ENCODE measurements at places on chromosomes 2 and 18.

GRCh38 chr2:239955087-239955988, 69.8 kb downstream of the NDUFA10 start:
- no peaks in the 10 kb centered on the region for H3K4me1 ChIP-seq
- H3K27ac ChIP-seq = peak overlapping the region; percentile 32
- no peak overlapping the region for H3K4me3 ChIP-seq
- H3K27me3 ChIP-seq = no peaks in the 10 kb centered on the region

DNA sequence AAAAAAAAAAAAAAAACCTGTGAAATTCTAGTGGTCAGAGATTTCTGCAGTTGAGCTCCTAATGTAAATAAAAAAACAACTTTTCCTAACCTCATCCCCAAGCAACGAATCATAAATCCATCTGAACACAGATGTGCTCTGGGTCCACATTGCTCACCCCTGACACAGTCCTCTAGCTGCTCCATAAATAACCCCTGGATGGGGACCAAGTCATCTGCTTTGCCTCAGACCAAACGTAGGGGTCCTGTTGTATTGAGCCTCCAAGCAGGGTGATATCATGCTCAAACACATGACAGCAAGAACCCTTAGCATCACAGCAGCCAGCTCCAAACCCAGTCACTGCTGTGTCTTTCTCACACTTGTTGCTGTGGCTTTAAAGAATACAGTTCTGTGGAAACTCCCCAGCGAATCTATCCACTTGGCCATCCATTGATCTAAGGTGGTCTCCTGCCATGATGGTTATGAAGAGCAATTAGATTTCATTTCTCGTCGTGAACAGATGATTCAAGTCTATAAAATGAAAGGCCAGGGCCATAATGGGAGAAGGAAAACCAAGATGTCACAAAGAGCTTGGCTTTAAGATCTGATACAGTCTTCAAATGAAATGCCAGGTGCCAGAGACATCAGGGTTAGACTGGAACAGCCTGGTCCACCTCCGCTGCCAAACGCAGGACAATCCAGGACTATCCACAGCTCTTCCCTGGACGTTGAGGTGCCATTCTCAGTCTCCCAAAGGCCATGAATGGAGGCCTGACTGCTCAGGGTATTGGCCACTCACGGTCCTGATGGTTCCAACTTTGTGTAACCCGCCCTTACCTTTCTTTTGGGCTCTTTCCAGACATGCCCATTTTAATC, 39.0 kb downstream of the TBC1D8 start:
- peak overlapping the region; percentile 71 for H3K27ac ChIP-seq
- H3K4me3 ChIP-seq = no peak overlapping the region
- H3K36me3 ChIP-seq = no peaks in the 10 kb centered on the region
- DNase-seq = no peak
- no peaks in the 10 kb centered on the region for H3K27me3 ChIP-seq

DNA sequence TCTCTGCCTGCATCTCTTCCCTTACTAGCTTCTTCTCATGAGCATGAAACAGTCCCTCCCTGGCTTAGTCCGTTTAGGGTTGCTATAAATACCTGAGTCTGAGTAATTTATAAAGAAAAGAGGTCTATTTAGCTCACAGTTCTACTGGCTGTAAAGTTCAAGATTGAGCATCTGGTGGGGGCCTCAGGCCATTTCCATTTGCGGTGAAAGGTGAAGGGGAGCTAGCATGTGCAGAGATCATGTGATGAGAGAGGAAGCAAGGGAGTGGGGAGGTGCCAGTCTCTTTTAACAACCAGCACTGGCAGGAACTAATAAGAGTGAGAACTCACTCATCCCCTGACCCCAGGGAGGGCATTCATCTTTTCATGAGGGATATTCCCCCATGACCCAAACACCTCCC, 26.8 kb downstream of the RHBDD1 start:
- no peak overlapping the region for H3K27ac ChIP-seq
- H3K27me3 ChIP-seq = no peaks in the 10 kb centered on the region
- no peak overlapping the region for H3K4me3 ChIP-seq
- no peaks in the 10 kb centered on the region for H3K4me1 ChIP-seq
- H3K36me3 ChIP-seq = peaks cover 25% of the 10 kb centered on the region

- no peaks in the 10 kb centered on the region for H3K36me3 ChIP-seq
- no peak overlapping the region for H3K4me3 ChIP-seq
- no peaks in the 10 kb centered on the region for H3K4me1 ChIP-seq
Measured at GRCh38 chr2:23520256-23520655, 135.3 kb downstream of the KLHL29 start.

DNA sequence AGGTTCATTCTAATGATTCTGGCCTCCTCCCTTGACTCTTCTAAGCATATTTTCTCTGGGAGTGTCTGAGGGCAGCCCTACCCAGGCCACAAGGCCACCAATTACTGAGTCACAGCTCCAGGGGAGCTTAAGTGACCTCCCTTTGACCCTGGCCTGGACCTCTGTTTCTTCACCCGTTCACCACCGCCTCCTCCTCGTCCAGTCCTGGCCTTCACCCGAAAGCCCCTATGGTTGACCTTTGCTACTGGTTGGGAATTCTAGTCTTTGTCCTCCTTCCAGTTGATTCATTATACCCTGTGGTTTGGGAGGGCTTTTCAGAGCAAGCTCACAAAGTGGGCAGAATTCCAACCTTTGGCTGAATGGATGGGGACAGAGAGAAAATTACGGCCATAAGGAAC, 72.6 kb downstream of the NRP2 start:
- no peak for DNase-seq
- no peak overlapping the region for H3K27ac ChIP-seq
- peaks cover 11% of the 10 kb centered on the region for H3K27me3 ChIP-seq
- no peaks in the 10 kb centered on the region for H3K4me1 ChIP-seq

DNA sequence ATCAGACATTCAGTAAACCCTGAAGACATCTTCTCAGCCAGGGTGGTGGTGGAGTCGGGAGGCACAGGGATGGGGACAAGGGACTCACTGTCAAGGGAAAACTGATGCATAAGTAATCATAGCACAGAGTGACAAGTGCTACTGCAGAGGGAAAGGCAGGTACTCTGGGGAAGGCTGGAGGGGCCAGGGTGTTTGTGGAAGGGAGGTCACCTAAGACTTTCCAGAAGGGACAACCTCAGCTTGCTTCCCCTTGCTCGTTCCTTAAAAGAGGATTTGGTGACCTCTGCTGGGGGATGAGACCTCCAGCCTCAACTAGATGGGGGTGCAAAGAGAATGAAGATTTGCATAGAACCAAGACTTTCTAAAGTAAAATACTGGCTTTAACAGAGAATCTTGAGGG, 99.5 kb downstream of the SLC4A3 start:
- no peak overlapping the region for H3K4me3 ChIP-seq
- H3K27ac ChIP-seq = no peak overlapping the region
- peaks cover 7% of the 10 kb centered on the region for H3K27me3 ChIP-seq

GRCh38 chr2:120108049-120108448, 95.2 kb downstream of the EPB41L5 start:
- no peak overlapping the region for H3K27ac ChIP-seq
- peaks cover 21% of the 10 kb centered on the region for H3K4me1 ChIP-seq

DNA sequence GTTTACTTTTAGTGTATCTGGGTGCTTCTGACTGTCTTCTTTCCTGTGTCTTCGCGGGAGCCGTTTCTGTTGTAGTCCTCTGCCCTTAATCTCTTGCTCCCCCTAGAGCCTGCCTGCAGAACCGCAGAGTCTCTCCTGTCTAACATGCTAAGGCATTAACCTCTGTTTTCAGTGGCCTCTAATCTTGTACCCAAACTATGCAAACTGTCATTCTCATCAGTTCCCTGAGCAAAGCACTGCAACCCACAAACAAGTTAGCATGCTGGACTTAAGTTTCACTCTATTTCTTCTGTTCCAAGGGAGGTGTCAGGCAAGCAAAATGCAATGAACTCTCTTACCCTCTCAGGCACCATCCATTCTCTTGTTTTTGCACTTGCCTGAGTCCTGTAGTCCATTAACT, 138.4 kb downstream of the OTX1 start:
- H3K27ac ChIP-seq = no peak overlapping the region
- DNase-seq = no peak
- no peaks in the 10 kb centered on the region for H3K27me3 ChIP-seq
- no peak overlapping the region for H3K4me3 ChIP-seq
- H3K4me1 ChIP-seq = no peaks in the 10 kb centered on the region

GRCh38 chr18:23763343-23763742, 74.1 kb downstream of the LAMA3 start:
- peaks cover 4% of the 10 kb centered on the region for H3K27me3 ChIP-seq
- DNase-seq = no peak
- H3K36me3 ChIP-seq = no peaks in the 10 kb centered on the region
- no peaks in the 10 kb centered on the region for H3K4me1 ChIP-seq
- H3K4me3 ChIP-seq = no peak overlapping the region

DNA sequence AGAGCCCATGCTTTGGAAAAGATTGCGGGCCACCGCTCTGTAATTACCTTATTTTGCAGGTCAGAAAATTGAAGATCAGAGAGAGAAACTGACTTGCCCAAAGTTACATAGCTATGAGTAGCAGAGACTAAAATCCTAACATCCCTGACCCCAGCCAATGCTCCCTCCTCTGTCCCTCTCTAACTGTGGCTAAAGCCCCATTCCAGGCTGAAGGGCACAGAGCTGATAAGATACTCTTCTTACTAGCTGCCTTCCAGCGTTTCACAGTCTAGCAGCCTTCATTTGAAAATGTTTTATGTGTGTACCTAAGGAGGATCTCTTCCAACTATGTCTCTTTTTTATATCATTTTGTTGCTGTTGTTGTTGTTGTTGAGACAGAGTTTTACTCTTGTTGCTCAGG, 81.4 kb upstream of the LRATD1 start:
- H3K27ac ChIP-seq = no peak overlapping the region
- no peaks in the 10 kb centered on the region for H3K36me3 ChIP-seq
- no peak overlapping the region for H3K4me3 ChIP-seq
- no peaks in the 10 kb centered on the region for H3K4me1 ChIP-seq
- H3K27me3 ChIP-seq = no peaks in the 10 kb centered on the region
- DNase-seq = no peak

DNA sequence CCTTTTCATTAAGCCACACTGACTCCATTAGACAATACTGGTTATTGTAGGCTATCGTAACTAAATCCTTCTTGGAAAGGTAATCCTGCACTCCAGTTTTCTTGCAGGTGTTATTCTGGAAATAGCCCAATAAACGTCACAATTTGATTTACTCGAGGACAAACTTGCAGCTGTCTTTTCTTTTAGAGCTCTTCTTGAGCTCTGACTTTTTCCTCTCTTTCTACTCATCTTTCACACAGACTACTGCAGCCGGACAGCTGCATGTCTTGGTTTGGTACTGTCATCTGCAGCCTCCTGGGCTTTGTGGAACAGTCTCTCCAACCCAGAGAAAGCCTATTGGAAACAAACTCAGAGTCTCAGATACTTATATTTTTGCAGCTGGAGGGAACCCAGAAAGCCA, 23.0 kb upstream of the MSGN1 start:
- no peak overlapping the region for H3K4me3 ChIP-seq
- no peak for DNase-seq
- no peak overlapping the region for H3K27ac ChIP-seq
- no peaks in the 10 kb centered on the region for H3K36me3 ChIP-seq
- H3K4me1 ChIP-seq = no peaks in the 10 kb centered on the region

Measured in DND-41 (cell line).